ENCODE measurements at places on chromosomes 7 and 10.

DNA sequence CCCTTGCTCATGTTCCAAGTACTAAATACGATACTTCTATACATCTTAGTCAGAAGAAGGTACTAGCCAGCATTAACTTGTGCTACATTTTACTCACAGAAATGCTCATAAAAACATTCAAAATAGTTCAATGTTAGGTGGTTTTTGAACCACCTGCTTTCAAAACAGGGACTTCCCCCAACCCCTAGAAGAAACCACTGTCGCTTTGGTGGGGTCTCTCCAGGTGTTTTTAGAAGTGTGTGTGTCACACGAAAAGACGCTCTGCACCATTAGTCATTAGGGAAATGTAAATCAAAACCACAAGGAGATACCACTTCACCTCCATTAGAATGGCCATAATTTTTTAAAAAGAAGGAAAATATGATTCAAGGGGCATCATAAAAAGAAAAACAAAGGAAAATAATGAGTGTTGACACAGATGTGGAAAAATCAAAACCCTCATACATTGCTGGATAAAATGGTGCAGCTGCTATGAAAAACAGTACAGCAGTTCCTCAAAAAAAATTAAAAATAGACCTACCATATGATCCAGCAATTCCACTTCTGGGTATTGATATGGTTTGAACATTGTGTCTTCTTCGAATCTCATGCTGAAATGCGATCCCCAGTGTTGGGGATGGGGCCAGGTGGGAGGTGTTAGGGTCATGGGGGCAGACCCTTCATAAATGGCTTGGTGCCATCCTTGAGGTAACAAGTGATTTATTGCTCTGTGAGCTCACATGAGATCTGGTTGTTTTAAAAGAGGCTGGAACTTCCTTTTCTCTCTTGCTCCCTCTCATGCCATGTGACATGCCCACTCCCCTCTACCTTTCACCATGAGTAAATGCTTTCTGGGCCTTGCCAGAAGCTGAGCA lies 74.2 kb downstream of the MALSU1 start:
- DNase-seq, result no peak

DNA sequence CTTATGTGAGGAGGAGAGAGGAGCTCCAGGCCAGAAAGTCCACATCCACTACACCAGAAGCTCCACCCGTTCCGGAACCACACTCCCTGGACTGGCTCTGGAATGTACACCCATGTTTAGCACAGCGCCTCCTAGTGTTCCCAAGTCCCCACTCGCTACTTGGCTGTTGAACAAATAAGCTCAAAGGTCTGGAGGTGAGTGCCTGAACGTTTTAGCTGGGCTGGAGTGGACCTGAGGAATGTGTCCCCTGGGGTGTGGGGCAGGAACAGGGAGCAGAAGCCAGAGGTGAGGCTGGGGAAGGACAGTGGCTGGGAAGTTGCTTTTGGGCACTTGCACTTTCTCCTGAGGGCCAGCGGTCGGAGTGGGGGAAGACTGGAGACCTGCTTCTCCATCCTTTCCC lies 164.1 kb upstream of the CDCA7L start:
- DNase-seq, result peak; percentile 62

GRCh38 chr7:123502201-123502600 lies 32.2 kb downstream of the IQUB start:
- no peak for DNase-seq

DNA sequence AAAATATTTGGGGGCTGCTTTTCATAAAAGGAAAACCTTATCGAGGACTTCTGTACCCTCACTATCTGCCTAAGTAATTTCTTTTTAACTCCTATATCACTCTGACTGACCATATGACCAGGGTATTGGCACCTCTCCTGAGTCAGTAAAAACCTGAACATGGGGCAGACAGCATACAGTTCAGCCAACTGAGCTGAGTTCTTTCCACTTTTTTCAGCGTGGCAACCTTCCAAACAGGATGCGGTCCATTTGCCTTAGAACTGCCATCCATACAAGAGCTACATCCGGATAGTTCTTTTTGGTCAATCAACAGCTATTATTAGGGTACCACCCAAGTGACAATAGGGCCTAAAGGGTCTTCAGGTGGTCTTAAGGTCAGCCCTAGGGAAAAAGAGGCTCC lies 122.6 kb downstream of the MARCHF5 start:
- DNase-seq, result no peak

GRCh38 chr7:123184271-123184670 lies 15.5 kb downstream of the SLC13A1 start:
- no peak for DNase-seq

DNA sequence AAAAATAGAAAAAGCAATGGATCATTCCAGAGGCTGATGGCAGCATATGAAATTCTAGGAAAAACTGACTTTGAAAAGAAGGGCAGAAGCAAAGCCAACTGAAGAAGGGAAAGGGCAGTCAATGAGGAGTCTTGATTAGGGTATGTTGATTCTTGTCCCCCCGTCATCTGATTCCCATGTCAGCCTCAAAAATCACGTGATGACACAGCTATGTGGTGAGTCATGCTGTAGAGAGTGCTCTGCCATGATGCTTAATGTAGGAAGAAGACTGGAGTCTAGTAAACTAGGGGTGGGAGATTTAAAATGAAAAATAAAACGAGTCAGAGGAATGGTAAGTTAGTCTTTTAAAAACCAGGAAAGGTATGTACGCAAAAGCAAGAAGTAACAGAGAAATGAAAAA lies 3.9 kb upstream of the POU6F2 start:
- no peak for DNase-seq

- DNase-seq, result peak; percentile 83
These were observed 45.5 kb downstream of the VOPP1 start for GRCh38 chr7:55526770-55527169.

DNA sequence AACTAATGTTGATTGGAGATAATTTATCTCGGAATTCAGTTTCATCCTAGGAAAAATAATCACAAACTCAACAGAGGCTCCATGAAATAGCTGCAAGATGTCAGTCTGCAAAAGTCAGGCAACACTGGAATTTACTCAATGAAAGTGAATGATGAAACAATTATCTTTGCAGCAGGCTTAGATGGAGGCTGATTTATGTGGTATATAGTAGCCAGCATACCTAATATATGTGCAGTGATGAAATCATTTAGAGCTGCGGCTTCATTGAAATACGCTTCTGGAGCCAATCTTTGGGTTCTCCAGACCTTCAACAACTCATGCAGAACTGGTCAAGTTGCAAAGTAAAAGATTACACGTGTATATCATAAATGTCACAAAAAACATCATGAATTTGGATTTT lies 113.3 kb downstream of the ITGA8 start:
- DNase-seq, result no peak

DNA sequence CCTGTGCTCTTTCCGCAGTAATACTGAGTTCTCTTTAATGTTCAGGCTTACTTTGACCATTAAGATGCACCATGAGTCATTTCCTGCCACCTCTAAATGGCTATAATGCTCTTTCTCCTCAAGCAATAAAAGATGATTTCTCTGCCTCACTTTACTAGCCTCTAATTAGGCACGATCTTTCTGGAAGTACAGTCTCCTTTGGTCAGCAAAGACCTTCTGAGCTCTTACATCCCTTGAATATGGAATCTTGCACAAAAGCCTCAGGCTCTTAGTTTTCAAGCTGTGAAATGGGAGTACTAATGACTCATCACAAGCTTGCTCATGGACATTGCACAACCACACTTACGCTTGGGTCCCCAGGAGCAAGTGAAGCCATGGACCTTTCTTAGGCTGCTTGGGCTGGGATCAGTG lies 85.9 kb downstream of the FRMD4A start:
- peak; percentile 68 for DNase-seq

GRCh38 chr7:112370436-112370835 lies 79.8 kb upstream of the IFRD1 start:
- no peak for DNase-seq

- DNase-seq, result no peak
These were observed 128.4 kb upstream of the PHYHIPL start for GRCh38 chr10:59047957-59048618.

DNA sequence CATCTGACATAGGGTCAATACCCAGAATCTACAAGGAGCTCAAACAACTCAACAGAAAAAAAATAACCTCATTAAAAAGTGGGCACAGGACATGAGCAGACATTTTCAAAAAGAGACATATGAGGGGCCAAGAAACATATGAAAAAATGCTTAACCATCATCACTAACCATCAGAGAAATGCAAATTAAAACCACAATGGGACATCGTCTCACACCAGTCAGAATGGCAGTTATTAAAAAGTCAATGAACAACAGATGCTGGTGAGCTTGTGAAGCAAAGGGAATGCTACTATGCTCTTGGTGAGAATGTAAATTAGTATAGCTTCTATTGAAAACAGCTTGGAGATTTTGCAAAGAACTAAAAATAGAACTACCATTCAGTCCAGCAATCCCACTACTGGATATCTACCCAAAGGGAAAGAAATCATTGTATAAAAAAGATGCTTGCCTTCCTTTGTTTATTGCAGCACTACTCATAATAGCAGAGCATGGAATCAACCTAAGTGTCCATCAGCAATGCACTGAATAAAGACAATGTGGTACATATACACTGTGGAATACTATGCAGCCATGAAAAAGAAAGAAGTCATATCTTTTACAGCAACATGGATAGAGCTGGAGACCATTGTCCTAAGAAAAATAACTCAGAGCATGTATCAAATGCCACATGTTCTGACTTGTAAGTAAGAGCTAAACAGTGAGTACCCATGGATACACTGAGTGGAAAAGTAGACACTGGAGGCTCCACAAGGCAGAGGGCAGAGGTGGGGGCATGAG lies 139.8 kb downstream of the ADARB2 start:
- DNase-seq, result no peak

DNA sequence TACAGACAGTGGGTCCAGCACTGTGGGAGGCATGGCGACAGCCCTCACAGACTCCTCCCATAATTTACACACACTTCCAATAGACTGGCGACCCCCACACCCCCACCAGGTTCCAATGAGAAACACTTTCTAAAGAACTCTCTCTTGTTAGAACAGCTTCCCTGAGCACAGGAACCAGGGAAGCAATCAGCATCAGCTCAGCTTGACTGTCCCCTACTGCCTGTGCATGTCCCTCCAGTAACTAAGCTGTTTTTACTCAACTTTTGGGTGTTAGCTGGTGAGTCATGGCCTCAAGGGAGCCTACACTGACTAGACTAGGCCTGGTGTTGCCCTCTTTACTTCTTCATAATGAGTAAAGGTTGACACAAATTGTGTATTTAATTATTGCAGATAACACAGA lies 32.6 kb upstream of the HERPUD2 start:
- peak; percentile 67 for DNase-seq

DNA sequence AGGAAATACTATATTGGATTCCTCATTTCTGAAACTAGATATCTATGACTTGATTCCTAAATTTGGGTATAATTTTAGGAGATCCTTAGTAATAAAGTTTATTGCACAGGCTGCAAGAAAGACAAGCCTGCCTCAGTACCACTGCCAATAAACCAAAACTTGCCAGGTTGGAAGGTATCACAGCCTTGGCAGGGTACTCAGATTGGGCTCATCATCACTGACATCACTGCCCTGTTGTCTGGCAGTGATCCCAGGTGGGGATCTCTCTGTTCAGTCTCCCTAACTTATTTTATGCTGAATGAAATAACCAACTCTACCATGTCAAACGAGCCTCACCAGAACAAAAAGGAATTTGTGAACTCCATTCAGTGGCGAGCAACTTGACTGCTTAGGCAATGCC lies 18.8 kb downstream of the FIGNL1 start:
- no peak for DNase-seq

DNA sequence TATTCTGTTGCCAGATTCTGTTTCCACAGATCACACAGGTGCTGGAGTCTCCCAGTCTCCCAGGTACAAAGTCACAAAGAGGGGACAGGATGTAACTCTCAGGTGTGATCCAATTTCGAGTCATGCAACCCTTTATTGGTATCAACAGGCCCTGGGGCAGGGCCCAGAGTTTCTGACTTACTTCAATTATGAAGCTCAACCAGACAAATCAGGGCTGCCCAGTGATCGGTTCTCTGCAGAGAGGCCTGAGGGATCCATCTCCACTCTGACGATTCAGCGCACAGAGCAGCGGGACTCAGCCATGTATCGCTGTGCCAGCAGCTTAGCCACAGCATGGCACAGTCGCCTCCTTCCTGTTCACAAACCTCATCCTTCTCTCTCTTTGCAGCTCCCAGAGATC lies 237.5 kb upstream of the PRSS1 start:
- DNase-seq, result no peak

GRCh38 chr10:118958984-118959925 lies 70.3 kb upstream of the NANOS1 start:
- DNase-seq, result no peak

GRCh38 chr10:101323495-101323894 lies 30.5 kb upstream of the BTRC start:
- no peak for DNase-seq

- DNase-seq, result no peak
These were observed 85.2 kb upstream of the SEMA3C start for GRCh38 chr7:81004098-81004497.
